ENCODE measurements at places on chromosomes 16 and 17. TPM values are rescaled to one million over a fixed set of nuclear protein-coding genes. Genes with fewer than 3 reads are reported as not detected.

GRCh38 chr17:10238661-10239060 lies 40.3 kb upstream of the GAS7 start:
- no peak for DNase-seq

DNA sequence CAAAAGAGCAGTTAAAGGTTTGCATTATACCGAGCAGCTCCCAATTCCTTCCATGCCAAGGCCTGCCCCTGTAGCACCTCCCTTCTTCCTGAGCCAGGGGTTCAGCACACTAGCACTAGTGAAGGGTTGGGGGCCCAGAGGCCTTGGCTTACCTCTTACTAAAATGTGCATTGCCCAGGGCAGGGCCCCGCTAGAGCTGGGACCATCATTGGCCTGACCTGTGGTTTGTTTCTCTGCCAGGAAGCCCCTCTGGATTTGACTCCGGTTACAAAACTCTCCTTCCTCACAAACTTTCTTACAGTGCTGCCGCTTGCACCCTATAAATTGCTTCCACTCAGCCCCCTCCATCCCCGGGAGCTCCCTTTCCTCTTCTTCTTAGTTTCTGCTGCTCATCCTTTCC lies 33.8 kb downstream of the MPRIP start:
- DNase-seq: peak; percentile 3

DNA sequence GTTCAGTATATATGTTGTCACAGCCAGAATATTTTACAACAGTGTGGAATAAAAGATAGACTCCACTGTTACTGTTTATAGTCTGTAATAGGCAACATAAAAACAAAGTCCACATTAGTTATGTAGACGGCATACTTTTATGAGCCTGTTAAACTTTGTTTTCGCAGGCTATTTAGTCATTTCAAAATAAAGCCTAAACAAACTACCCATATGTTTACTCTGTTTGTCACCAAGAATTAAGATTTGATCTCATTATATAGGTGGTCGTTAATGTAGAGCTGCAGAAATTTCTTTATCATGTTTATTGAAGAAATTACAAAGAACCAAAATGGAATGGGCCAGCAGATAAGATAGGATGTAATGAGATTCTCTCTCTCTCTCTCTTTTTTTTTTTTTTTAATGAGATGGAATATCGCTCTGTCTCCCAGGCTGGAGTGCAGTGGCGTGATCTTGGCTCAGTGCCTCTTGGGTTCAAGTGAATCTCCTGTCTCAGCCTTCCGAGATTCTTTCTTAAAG lies 943.8 kb upstream of the SOX9 start:
- DNase-seq: no peak

GRCh38 chr17:80478487-80479245 lies 2.3 kb upstream of the NPTX1 start:
- no peak for DNase-seq

DNA sequence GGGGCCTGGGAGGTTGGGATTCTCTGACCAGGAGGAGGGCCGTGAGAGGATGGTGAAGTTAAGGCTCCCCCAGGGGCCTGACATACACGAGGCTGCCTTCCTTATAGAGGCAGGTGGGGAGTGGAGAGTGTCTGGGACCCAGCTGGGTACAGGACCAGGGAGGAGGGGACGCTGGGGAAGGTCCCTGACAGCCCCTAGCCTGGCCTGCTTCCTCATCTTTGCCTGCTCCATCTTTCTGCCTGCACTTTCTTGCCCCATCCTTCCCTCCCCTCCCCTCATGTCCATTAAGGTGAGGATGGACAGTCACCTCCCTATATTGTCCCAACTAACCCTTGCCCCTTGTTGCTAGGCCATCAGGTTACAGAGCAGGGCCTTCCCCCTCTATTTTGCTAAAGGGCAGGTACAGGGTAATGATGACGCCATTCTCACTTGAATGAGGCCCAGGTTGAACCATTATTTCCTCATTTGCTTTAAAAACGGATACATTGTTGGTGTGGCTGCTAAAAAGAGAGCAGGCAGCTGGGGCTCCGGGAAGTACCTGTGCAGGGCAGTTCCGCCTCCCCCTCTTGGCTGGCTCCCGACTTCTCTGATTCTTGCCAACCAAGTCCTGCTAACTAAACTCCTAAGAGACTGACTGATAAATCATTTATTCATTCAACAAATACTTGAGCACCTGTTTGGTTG lies 1.3 kb downstream of the C17orf99 start:
- no peak for DNase-seq

DNA sequence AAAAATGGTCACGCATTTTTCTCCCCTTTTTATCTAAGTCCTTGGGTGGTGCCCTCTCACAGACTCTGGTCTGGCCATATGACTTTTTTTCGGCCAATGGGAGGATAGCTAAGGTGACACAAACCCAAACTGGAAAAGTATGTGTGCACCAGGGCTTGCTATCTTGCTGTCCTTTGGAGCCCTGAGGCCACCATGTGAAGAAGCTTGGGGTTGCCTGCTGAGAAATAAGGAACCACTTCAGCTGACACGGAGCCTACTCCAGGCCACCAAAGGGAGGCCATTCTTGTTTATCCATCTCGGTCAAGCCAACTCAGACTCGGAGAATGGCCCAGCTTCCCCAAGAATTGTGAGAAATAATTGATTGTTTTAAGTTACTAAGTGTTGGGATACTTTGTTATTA lies 111.4 kb upstream of the ZFHX3 start:
- no peak for DNase-seq

GRCh38 chr17:76046064-76046463 lies 19.0 kb upstream of the EVPL start:
- no peak for DNase-seq

- DNase-seq: no peak
Observed at GRCh38 chr17:82560802-82561428, 41.4 kb downstream of the FOXK2 start.

- DNase-seq: no peak
Observed at GRCh38 chr17:70073799-70074198, 1.2 kb upstream of the KCNJ16 start.

DNA sequence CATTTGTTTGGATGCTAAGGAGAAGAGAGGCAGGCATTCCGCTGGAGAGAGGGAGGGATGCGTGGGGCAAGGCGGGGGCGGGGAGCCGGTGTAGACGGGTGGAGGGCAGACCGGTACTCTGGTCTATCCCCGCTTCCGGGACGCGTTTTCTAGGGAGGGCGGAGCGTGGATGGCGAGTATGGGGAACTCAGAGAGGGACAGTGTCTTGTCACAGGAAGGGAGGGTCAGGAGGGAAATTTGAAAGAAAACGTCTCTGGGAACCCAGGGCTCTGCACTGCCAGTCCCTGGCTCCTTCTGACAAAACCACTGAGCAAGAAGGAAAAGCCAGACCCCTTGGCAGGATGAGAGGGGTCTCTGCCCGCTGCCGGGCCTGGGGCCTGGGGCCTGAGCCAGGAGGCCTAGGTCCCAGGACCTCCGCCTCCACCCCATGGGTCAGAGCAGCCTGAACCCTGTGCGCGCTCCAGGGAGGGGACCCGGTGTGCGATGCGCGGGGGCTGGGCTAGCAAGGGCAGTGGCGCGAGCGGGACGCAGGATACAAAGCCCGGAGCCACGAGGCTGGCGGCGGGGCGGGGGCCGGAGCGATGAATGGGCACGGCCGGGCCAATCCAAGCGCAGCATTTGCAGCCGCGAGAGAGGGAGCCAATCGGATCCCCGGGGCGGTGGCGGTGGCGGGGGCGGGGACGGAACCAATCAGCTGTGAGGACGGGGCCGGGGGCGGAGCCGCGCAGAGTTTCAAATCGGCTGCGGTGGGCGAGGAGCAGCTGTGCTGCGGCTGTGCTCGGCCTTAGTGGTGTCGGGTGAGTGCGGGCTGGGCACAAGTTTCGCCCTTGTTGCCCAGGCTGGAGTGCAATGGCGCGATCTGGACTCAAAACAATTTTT lies at the start of gene PIMREG:
Gene PIMREG (plus strand): TSS at position 764 of the 879 bp plus-strand sequence. CDS start 656 bp downstream, outside the sequence.
- DNase-seq: peak; percentile 97

GRCh38 chr16:74700116-74700437 lies 585 bp downstream of the MLKL start:
- peak; percentile 45 for DNase-seq

- DNase-seq: no peak
Observed at GRCh38 chr17:78170692-78171590, 2.6 kb downstream of the SYNGR2 start.

DNA sequence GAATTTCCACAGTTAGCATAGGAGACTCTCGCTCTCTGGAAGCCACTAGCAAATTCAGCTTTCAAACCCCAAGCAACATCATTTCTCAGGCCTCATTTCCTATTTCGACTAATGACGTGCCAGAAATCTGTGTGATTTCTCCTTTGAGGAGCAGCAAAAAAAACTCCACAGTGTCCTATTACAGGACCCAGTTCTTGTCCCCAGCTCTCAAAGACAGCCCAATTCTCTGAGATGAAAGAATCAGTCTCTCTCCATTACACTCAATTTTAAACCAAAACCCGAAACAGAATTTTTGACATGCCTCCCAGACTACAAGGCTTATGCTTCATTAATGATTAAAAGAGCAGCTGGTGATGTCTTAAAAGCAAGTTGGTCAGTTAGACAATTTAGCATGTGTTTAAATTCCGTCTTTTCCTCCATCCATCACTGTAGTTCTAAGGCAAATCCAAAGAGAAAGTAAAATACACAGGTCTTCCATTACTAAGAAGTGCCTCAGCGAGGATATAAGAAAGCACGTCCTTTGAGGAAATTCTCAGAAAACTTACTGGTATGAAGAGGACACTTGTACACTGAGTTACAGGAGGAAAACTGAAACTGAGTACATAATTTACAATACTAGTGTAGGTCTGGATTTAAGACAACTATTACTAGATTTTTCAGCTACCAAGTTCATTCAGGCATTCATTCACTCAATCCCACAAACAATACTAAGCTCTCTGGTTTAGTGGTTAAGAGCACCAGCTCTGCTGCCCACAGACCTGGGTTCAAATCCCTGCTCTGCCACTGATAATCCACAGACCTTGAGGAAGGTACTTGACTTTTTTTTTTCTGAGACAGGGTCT lies 12.5 kb downstream of the TOM1L2 start:
- no peak for DNase-seq

- DNase-seq: no peak
Observed at GRCh38 chr17:55444471-55445441, 23.1 kb upstream of the MMD start.

GRCh38 chr17:12859520-12859919 lies 70.2 kb downstream of the ARHGAP44 start:
- DNase-seq: no peak

DNA sequence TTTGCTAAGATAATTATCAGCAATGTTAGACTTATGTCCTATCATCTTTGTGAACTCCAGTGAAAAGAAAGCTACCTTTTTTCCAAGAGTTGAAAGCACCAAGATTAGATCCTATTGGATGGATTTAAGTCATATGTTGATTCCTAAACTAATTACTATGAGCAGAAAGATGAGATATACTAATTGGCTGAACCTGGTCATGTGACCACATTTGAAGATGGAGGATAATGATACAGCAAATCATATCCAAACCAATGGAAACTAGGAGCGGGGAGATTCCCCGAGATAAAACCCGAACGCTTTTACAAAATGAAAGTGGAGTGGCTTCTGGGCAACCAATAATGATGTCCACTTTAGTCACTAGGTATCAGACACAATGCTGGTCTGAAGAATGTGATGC lies 1060.2 kb upstream of the EEF2KMT start:
- no peak for DNase-seq

Gene EVPLL
- total RNA-seq: not detected

Gene PABPN1L
- not detected for total RNA-seq

Gene HGS
- total RNA-seq: 52.6 TPM

Gene SDR42E1
- 1.4 TPM for total RNA-seq

Gene RNF157
- 19.9 TPM for total RNA-seq

Gene ASB16
- 4.9 TPM for total RNA-seq

Gene RASL10B
- 24.7 TPM for total RNA-seq

Gene PRR29
- 0.35 TPM for total RNA-seq

Gene KRT23
- not detected for total RNA-seq

Gene MC1R
- total RNA-seq: 1.9 TPM

Gene WNT3
- total RNA-seq: 2.1 TPM

Gene SULT1A4
- 3.4 TPM for total RNA-seq

Measured in left cardiac atrium (tissue), 4 donors.